ENCODE measurements at places on chromosomes 5 and 9.
A peak's percentile ranks its signal among the peaks of the same experiment; 100 is the strongest.

GRCh38 chr5:26121338-26121737 lies 917.0 kb downstream of the CDH9 start:
- DNase-seq, result no peak

DNA sequence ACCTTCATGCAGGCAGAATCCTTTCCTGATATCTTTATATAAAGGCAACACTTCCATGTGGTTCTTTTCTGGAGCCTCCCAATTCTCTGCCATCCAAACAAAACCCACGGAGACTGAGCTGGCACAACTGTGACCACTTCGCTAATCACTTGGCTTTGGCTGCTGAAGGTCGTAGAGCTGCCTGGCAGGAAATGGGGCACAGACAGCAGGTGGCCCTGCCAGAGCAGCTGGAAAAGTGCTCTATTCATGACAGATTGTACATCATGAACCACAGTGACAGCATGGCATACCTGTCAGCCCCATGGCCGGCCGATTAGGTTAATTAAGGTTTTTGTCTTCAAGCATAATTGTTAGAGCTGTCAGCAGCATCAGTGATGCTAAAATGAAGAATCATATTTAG lies 141.9 kb upstream of the ANKRD55 start:
- DNase-seq, result no peak

DNA sequence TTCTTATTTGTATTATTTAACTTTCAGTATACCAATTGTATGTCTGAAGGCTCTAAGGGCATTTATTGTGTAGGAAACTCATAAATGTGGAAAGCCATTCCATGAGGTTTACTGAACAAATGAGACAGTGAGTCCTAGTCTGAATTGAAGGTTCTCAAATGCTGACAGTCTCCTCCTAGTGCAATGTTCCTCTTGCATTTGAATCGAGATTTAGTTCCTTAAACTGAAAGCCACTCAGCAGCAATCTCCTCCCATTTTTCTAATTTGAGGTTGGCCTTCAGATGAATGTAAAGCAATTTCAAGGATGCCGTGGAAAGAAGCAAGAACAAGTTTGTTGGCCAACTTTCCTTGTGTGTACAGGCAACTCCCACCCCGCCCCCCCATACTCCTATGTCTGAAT lies 493.2 kb upstream of the KLF4 start:
- no peak for DNase-seq

DNA sequence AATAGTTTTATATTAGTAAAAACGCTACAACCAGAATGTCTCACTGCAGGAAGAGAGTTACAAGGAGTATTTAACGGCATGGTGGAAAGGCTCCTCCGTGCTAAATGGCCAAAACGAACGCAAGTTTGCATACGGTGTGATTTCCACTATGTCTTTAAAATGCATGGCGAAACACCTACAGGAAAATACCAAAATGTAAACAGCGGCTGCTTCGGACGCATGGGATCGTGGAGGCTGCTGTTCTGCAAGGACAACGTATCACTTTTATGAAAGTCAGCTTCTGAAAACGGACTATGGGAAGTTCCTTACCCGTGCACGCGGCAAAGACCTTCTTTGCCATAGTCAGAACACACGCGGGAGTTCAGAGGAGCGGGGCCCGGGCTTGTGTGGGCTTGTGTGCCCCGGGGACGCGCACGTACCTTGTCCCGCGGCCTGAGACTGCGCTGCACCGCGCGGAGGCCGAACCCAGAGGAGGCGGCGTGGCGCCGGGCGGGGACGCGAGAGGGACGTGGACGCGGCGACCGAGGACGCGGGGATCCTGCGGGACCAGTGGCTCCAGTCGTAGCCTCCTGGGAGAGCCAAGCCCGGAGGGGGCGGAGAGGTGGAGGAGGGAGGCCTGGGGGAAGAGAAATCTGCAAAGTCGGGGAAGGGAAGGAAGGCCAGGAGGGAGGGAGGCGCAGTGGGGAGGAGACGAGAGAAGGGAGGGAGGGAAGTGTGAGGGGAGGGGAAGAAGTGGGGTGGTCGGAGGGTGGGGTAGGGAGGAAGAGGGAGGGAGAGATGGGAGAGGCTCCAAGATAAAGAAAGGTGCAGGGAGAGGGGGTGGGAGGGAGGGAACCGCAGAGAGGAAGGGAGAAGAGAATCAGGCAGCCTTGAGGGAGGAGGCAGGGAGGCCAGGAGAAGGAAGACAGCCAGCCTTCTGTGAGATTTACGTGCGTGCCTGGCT lies at the start of gene CMBL:
Gene CMBL, minus strand, starts transcription at position 697 of the 943 bp plus-strand sequence. CDS start 17,140 bp downstream, outside the sequence.
- peak; percentile 72 for DNase-seq

- no peak for DNase-seq
Observed at GRCh38 chr5:179410291-179411160, 65.3 kb upstream of the ADAMTS2 start.

GRCh38 chr9:70049672-70050271 lies 6.1 kb downstream of the MAMDC2 start:
- no peak for DNase-seq

- no peak for DNase-seq
Observed at GRCh38 chr9:88051138-88051537, 76.8 kb upstream of the CDK20 start.

GRCh38 chr5:72256536-72256935 lies 63.5 kb downstream of the MRPS27 start:
- DNase-seq, result peak; percentile 58

DNA sequence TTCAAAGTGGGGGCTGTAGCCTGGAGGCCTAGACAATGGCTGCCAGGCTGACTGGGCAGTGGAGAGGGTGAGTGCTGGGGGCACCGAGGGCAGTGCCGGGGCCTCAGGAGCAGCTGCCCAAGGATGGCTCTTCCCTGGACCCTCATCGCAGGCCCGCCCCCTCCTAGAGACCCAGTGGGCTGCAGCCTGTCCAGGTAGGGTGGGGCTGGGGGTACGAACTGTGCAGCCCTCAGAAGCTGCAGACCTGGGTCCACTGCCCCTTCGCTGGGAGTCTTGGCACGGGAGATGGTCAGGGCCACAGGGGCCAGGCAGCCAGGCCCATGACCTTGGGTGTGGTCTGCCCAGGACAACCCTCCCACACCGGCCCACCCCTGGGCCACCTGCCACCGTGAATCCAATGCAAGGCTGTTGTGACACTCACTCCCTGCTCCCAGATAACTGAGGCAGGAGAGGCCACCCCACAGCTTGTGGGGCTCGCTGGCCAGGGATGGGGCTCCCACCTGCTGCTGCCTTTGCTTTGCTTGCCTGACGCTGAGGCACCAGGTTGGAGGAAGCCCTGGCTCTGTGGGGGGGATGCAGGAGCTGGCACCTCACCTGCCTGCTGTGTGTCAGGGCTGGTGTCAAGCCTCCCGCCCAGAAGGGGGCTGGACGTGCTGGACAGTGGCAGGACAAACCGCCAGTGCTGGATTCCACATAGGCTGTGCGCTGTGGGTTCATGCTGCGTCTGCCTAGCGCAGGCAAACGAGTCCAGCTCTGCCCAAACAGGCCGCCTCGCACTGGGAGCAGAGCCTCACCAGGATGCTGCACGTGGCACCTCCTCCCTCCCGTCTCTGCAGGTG lies 23.1 kb upstream of the SLC9A3 start:
- no peak for DNase-seq

GRCh38 chr5:20041326-20042274 lies 53.6 kb upstream of the CDH18 start:
- DNase-seq, result peak; percentile 30

DNA sequence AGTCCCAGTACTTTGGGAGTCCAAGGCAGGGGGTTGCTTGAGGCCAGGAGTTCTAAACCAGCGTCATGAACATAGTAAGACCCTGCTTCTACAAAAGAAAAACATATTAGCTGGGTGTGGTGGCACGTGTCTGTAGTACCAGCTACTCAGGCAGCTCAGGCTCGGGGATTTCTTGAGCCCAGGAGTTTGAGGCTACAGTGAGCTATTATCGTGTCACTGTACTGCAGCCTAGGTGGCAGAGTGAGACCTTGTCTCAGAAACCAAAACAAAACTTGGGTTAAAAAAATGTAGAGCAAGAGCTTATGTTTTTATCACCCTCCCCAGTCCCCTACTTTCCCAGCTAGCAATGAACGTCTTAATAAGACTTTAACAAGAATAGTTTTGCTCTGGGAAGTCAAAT lies 46.7 kb downstream of the UHRF2 start:
- no peak for DNase-seq

DNA sequence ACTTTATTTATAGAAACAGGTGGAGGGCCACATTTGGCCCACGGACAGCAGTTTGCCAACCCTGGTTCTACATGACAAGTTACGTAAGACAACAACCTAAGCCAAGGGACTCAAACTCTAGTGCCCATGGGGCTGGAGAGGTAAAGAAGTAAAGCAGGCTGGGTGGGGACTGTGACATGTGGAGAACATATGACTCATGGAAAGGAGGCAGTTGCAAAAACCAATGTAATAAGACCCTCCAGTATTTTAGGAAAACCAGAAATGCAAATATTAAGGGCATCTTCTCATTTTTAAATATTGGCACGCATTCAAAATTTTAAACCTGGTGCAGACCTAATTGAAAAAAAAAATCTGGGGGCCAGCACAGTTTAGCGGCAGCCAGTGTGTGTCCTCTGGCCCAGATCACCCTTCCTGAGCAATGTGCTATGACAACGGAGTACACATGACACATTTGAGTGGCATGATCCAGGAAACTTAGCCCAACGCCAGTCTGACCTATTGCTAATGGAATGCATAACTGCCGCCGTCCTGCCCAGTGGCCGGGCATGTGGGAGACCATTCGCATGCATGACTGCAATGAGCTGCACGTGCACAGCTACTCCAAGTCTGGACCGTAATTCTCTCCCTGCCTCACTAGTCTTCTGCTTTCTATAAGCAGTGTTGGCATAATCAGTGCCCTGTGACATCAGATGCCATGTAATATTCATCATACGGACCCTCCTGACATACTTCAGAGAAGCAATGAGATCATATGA lies 97.2 kb downstream of the SH3TC2 start:
- DNase-seq, result peak; percentile 77

- no peak for DNase-seq
Observed at GRCh38 chr5:16192311-16192710, 12.7 kb upstream of the MARCHF11 start.
